ENCODE measurements at places on chromosomes 5 and 9. TPM values are rescaled to one million over a fixed set of nuclear protein-coding genes. Genes with fewer than 3 reads are reported as not detected.

DNA sequence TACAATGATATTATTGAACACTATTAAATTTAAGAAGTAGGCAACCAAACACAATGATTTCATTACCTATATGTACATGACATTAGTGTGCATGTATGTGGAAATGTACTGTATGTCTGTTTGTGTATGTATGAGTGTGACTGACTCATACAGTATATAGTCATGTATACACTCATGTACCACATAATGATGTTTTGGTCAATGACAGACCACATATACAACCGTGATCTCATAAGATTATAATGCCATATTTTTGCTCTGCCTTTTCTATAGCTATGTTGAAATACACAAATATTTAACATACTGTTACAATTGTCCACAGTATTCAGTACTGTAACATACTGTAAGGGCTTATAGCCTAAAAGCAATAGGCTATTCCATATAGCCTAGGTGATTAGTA, 19.7 kb downstream of the SVEP1 start:
- DNase-seq, result no peak

Gene THBS4
- 12.3 TPM for total RNA-seq

DNA sequence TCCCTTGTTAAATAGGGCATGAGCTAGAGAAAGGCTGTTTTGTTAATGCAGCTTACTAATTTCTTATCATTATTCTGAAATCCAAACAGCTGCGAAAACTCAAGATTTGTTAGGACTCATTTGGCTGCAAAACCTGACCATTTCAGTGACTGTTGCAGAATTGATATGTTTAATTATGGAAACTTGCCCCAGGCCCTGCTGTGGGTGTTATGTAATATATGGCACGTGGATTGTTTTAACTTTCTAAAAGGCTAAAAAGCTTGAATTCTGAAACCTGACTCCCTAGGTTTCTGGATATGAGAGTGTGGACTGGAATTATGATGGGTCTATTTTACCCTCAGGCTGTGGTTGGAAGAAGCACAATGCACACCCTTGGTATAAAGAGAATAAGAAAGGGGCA, 4.4 kb downstream of the IL9 start:
- DNase-seq, result no peak

DNA sequence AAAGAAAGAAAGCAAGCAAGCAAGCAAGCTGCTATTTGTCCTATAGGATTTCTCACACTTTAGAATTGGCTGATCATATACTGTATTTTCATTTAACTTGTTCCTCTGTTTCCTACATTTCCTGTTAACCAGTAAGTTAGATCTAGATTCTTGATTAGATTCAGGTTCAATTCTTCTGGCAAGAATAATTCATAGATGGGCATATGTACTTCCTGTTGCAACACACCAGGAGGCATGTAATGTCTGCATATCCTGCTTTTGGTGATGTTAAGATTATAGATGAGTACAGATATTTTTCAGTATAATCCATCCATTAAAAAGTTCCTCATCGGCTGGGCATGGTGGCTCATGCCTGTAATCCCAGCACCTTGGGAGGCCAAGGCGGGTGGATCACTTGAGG, 10.8 kb upstream of the KIF27 start:
- DNase-seq, result no peak

GRCh38 chr9:111063332-111063731, 25.1 kb upstream of the LPAR1 start:
- no peak for DNase-seq

DNA sequence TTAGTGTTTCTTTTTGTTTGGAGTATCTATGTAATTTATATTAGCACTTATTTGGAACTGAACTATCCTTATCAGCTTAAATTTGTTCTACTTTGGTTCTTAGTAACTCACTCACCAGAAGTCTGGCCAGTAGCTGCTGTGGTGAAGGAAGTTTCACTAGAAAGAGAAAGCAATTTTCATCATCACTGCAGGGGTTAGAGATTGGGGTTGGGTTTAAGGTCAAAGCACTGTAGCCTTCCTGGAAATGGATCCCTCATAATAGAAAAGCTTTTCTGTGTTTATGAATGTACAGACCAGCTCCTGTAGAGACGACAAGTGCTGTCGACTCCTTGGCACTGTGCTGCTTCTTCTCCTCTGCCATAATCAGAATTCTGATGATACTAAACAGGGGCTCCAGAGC, 22.2 kb downstream of the MROH2B start:
- DNase-seq, result no peak

- DNase-seq, result no peak
Observed at GRCh38 chr5:115333164-115333563, 36.7 kb upstream of the CCDC112 start.

DNA sequence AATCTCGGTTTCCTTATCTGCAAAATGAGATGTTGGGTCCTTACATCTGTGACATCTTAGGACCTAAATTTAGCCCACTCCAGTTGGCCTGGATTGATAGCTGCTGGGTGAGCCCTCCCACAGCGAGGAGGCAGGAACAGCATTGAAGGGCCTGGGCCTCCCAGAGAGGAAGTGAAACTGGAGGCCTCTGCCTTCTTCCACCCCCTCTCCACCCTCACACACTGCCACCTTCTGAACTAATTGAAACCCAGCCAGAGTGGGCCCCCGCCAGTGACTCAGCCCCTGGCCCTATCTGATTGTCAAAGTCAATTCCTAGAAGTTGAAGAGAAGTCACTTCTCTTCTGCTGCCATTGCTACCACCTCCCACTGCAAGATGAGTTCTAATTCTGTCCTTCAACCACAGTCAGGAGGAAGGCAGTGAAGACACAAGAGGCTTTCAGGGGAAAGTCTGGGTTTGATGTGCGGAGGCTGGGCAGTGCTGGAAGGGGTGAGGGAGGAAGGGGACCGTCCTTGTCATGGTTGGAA, 55.2 kb upstream of the NEK6 start:
- DNase-seq, result no peak

Gene HAVCR1
- 0.30 TPM for total RNA-seq

- DNase-seq, result no peak
Observed at GRCh38 chr9:106892632-106893031, 29.7 kb downstream of the ZNF462 start.

All from skin of body (tissue), 3 donors.